ENCODE measurements at places on chromosomes 16 and 17.

DNA sequence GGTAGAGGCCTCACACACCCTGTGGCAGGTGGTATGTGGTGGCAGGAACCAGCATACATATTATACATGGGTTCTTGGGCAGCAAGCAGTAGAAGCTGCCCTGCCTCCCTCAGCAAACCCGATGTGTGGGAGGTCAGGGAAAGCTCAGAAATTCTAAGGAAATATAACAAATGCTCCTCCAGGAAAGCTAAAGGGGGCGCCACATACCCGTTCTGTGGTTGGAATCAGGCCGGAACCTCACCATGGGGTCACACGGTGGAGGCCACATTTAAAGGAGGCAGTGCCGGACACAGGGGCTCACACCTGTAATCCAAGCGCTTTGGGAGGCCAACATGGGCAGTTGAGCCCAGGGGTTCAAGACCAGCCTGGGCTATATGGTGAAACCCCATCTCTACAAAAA, 12.4 kb upstream of the KATNB1 start:
- no peak for DNase-seq

- DNase-seq, result no peak
These were observed 979 bp downstream of the MAP3K14 start for GRCh38 chr17:45315648-45316433.

- DNase-seq, result no peak
These were observed 93.1 kb downstream of the RTN4RL1 start for GRCh38 chr17:1931844-1932579.

GRCh38 chr17:1939981-1940809, 84.9 kb downstream of the RTN4RL1 start:
- DNase-seq, result no peak

DNA sequence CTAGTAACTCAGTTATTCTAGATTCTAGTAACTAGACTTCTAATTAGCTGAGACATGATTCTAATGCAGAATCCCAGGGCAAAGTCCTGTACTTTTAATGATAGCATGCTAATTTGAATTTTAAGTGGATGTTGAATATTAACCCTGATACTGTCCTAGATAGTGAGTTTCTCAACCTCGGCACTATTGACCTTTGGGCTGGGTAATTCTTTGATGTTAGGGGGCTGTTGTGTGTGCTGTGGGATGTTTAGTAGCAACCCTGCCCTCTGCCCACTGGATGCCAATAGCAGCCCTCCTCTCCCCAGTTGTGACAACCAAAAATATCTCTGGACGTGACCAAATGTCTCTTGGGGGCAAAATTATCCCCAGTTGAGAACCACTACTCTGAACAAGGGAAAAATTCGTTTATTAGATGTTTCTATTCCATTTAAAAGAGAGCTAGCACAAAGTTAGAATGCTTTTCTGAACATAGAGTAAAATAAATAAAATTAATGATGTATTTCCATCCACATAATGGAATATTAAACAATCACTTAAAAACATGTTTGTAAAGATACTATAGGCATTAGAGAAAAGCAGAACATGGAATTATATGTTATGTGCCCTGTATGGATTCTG, 30.2 kb downstream of the SALL1 start:
- DNase-seq, result no peak

- DNase-seq, result no peak
These were observed 13.8 kb downstream of the HNF1B start for GRCh38 chr17:37731056-37731455.

GRCh38 chr16:68767581-68767980, 30.5 kb downstream of the CDH1 start:
- DNase-seq, result no peak

- DNase-seq, result no peak
These were observed 14.1 kb upstream of the NUDT16L1 start for GRCh38 chr16:4679156-4679849.

DNA sequence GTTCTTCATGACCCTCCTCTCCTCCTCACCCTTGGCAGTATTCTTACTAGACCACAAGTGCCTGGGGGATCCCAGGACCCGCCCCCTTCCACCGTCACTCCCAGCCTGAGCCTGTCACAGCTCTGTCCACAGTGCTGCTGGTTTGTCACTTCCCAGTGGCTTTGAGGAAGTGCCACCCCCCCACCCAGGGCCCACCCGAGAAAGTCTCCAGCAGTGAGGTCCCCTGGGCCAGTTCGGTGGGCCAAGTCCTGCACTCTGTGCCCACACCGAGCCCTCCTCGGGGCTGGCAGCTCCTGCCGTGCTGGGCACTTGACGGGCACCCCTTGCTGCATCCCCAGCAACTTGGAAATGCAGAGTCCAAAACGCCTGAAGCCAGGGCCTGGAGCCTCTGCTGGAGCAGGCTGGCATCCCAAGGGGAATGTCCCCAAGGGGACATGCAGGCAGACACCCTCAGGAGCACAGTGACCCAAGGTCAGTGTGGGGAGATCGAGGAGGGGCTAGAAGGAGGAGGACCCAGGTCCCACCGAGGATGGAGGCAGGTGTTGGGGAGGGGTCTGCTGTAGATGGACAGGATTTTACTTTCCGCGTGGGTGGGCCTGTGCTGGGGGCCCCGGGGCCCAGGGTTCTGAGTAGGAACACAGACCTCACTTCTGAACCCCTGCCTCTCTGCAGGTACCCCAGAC, 15.5 kb downstream of the MMP15 start:
- DNase-seq, result no peak

- DNase-seq, result no peak
These were observed 11.2 kb downstream of the MAP3K14 start for GRCh38 chr17:45305530-45306087.

GRCh38 chr17:10071141-10071540, 127.3 kb downstream of the GAS7 start:
- no peak for DNase-seq

DNA sequence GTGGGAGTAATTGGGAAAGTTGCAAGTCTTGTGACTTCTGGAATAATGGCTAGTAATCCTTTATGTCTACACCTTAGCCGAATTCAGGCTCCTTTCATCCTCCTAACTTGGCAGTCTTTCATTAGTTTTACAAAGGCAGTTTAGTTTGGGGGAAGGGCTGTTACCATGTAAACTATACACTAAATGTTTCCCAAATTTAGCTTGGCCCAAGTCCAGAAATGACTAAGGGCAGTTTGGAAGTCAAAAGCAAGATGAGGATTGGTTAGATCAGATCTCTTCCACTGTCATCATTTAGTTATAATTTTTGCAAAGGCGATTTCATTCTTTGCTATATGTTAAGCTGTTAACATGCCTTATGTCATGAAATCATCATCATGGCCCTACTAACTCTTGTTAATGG, 115.4 kb upstream of the CACNG3 start:
- no peak for DNase-seq

DNA sequence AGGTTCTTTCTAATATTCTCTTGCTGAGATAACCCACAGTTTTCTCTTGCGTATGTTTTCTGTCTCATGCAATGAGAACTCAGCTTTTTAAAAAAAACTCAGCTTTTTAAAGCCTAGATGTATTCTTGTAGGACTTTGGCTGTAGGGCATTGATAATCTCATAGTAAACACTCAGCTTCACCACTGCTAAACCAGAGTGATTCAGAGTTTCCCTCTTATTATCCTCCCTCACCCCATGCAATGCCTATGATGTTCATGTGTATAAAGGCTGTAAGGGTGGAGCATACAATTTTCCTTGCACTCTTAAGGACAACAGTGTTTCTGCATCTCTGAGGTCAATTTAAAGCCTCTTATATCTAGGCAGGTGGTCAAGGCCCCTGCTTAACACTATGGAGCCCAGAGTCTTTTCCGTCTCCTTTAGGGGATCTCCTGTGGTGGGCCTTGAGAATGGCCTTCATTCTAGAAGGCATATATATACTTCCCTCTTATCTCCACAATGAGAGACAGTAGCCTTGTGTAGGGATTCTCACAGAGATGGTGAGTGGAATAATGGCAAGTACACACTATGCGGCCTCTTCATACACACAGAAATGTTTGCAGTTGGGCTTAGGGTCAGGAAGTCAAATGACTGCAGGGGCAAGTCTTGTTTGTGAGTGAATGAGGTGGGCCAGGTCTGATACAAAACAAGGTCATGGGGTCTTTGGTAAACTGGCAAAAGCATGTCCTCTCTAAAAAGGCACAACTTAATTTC, 279.6 kb downstream of the HS3ST3A1 start:
- no peak for DNase-seq

DNA sequence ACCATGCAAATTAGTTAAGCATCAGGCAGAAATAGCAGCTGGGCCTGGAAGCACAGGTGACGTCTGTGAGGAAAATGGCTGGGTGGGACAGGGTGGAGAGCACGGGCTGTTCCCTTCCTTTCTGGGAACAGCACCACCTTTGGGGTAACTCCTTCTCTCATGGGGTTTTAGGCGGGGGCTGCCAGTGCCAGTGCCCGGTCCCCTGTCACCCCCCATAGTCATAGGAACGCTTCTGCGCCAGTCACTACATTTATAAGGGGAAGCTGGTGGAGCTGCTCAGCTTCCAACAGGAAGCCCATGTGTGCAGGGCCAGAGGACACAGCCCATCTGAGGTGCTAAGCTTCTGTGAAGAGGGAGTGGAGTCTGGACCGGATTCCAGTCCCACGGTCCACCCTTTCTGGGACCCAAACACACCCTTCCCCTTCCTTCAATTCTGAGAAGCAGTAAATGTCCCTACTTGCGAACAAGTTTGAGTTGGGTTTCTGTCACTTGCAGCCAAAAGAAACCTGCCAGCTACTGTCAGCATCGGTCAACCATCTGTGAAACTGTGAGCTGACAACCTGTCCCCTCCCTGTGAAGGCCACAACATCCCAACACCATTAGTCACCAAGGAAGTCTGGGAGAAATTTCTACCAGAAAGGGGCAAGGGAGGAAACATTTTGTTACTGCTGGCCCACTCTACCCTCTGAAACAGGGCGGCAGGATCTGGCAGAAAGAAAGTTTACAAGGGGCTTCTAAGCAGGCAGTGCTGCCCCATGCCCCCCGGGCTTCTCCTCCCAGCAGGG, 86.0 kb upstream of the AMZ2 start:
- DNase-seq, result no peak

DNA sequence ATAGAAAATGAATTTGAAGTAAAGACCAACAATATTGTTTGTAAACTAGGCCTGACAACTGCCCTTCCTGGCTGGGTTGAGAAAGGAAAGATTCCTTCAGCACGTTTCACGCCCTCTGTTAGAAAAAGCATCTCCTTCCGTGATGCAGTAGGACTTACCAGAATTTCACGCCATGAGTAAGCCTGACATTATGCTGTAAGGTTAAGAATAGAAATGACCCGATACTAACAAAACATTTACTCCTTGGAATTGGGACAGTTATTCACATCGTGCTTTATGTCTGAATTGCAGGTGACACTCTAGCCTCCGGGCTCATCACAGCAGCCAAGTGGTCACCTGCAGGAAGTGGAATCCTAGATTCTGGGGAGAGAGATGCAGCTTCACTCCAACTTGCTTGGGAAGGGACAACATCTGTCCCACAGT, 17.5 kb downstream of the MARCHF10 start:
- no peak for DNase-seq

GRCh38 chr17:34068571-34068970, 186.5 kb upstream of the CCL2 start:
- no peak for DNase-seq

- no peak for DNase-seq
These were observed 16.3 kb downstream of the ANKFY1 start for GRCh38 chr17:4247361-4247970.

GRCh38 chr17:82063424-82064415, 1.9 kb downstream of the DUS1L start:
- DNase-seq, result no peak

DNA sequence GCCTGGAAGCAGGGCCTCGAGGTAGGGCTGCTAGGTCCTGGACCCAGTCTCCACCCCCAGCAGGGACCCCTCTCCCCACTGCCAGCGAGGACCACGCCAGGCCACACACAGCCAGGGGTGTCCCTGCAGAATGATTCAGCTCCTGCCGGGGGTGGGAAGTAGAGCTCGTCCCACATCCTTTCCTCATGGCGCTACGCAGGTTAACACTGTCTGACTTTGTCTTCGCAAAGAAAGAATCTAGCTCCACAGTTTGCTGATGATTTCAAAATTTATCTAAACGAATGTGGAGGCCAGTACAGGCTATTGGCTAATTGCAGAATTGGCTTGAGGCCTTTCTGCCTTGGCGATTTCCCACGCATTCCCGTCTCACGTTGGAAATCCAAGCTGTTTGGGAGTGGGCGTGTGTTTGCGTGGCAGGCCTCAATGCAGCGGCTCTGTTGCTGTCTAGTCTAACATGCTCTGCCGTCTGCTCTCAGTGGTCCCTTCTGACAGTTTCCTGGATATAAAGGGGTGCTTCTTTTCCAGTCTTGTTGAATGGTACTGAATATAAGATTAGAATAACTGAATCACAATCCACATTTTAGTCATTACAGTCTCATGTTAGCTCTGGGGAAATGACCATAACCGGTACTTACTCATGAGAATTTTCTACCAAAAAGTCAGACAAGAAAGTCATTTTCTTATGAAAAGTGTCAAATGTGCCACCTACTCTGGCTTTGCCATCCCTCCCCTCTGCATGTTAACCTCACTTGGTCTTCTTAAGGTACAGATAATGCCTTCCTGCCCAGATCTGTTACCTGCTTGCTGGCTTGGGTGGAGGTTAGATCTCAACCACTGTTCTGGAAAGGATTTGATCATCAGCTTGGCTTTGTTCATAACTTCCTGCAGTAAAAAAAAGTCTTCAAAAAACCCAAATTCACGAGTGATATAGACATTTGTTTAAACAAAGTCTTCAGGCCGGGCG, 252.4 kb downstream of the NTN1 start:
- DNase-seq, result no peak

DNA sequence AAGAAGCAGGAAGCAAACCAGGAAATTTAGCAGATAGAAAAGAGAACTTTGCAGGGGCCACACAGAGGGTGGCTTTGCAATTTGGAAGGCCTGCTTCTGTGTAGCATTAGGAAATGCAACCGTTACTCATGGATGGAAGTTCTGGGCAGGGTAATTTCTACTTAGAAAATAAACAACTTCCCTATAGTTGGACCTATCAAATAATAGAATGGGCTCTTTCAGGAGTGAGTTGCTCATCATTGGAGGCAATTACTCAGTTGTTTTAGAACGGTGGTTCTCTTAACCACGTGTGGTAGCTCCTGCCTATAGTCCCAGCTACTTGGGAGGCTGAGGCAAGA, 25.8 kb upstream of the HS3ST2 start:
- DNase-seq, result no peak

- no peak for DNase-seq
These were observed 40.6 kb downstream of the GDE1 start for GRCh38 chr16:19481296-19481695.

- no peak for DNase-seq
These were observed 18.1 kb downstream of the GSE1 start for GRCh38 chr16:85631230-85631629.

GRCh38 chr16:85136702-85137322, 24.5 kb upstream of the CIBAR2 start:
- DNase-seq, result no peak

- no peak for DNase-seq
These were observed 7.3 kb downstream of the C16orf86 start for GRCh38 chr16:67673712-67674580.

GRCh38 chr17:7213895-7214299, 5.7 kb downstream of the DLG4 start:
- DNase-seq, result peak; percentile 71
